ENCODE measurements at places on chromosomes 4 and X.

- no peak for DNase-seq
Measured at GRCh38 chr4:150212927-150213326, 134.7 kb downstream of the DCLK2 start.

GRCh38 chr4:98363431-98363830, 102.2 kb downstream of the RAP1GDS1 start:
- no peak for DNase-seq

GRCh38 chrX:77277911-77278310, 169.3 kb upstream of the FGF16 start:
- DNase-seq, result no peak

GRCh38 chr4:147682755-147683154, 1.2 kb downstream of the PRMT9 start:
- no peak for DNase-seq

GRCh38 chr4:99651811-99652485, 5.7 kb downstream of the C4orf54 start:
- DNase-seq, result no peak

DNA sequence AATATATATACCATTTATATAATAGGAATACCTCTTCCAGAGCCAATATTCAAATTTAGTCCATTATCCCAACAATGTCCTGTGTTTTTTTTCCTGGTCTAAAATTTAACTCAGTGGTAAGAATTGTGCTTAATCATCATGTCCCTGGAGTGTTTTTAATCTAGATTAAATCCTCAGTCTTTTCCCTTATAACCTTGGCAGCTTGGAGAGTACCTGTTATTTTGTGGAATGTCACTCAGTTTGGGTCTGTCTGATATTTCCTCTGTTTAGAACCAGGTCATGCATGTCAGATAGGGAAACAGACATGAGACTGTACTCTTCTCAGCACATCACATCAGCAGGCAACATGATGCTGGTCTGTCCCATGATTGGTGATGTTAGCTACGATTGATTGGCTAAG, 96.6 kb downstream of the HPGD start:
- DNase-seq, result no peak

DNA sequence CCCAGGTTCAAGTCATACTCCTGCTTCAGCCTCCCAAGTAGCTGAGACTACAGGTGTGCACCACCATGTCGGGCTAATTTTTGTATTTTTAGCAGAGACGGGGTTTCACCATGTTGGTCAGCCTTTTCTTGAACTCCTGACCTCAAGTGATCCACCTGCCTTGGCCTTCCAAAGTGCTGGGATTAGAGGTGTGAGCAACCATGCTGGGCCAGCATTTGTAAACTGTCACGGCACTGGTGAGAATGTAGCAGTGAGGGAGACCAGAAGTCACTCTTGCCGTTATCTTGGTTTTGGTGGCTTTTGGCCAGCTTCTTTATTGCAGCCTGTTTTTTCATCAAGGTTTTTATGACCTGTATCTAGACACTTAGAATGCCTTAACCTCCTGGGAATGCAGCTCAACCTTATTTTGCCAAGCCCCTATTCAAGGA, 22.4 kb downstream of the PCDH18 start:
- DNase-seq, result no peak

- DNase-seq, result no peak
Measured at GRCh38 chr4:76772498-76773106, 125.3 kb downstream of the SOWAHB start.

DNA sequence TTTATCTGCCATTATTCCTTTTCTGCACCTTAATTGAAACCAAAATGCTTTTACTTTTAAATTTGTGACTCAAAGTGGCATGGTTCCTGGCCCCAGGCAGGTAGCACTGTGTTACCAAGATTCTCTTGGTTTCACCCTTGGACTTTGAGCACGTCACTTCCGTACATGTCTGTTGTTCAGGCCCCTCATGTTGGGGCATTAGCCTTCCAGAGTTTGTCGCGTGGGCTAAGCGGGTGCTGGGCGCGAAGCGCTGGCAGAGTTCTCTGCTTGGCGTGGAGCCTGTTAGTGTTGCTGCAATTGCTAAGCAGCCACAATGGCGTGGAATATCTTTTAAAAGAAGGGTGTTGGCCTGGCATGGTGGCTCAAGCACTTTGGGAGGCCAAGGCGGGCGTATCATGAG, 14.0 kb upstream of the TADA2B start:
- no peak for DNase-seq

DNA sequence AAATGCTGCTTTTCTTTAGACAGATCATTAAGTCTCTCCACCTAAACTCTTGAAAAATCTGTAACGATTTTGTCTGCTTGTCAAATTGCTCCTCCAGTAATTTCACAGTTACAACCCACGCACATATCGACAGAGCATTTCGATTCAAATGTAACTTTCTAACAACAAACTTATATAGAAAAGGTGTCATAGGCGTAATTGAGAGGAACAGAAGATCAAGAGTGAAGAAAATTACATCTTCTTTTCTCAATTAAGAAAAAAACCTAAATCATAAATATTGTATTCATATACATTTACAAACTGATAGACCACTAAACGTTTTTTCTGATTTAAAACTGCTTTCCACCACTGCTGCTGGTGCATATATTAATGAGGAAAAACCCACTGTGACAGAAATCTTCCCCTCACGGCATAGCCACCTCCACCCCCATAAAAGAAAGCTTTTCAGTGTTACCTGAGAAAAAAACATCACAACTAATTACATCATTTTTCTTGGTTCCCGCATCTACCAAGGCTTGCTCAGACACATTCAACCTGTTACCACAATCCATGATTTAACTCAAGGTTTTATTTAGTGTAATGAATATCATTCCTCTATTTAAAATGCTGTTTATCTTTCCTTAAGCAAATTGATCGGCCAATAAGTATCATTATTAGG, 1.9 kb downstream of the GPM6A start:
- no peak for DNase-seq

DNA sequence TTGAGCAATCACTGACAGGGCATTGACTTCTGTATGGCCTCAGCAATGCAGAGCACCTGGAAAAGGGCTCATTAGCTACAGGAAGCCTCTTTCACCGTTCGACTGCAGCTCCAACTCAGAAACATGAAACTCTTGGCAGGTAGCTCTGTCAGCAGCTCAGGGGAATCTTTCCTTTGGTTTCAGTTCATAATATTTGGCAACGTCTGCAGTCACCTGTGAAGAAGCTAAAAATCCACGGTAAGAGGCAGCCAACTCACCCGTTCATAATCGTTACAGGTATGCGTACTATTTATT, 354.9 kb downstream of the CAMK2D start:
- no peak for DNase-seq

GRCh38 chr4:177001271-177002175, 208.8 kb upstream of the VEGFC start:
- DNase-seq, result no peak

- no peak for DNase-seq
Measured at GRCh38 chr4:159019356-159019755, 83.5 kb upstream of the RAPGEF2 start.

GRCh38 chr4:76703676-76704075, 194.3 kb downstream of the SOWAHB start:
- no peak for DNase-seq

DNA sequence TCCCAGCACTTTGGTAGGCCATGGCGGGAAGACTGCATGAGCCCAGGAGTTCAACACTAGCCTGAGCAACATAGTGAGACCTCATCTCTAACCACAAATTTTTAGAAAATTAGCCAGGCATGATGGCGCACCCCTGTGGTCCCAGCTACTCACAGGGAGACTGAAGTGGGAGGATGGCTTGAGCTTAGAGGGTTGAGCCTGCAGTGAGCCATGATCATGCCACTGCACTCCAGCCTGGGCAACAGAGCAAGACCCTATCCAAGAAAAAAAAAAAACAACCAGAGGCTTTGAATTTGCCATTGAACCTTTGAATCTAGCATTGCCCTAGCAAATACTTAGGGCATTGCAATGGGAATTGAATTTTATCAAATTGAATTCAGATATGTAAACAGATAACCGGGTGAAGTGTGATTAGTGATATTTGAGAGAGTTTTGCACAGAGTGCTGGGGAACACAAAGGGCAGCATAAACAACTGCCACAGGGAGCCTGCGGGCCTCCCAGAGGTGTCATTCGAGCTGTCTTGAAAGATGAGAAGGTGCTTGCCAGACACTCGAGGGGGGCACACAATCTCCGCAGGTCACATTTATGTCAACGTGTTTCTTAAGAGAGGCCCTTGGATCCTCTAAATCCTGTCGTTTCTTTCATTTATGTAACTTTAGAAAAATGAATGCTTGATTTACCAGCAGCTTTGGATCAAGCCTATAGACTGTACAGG, 200.3 kb downstream of the AASDH start:
- no peak for DNase-seq

DNA sequence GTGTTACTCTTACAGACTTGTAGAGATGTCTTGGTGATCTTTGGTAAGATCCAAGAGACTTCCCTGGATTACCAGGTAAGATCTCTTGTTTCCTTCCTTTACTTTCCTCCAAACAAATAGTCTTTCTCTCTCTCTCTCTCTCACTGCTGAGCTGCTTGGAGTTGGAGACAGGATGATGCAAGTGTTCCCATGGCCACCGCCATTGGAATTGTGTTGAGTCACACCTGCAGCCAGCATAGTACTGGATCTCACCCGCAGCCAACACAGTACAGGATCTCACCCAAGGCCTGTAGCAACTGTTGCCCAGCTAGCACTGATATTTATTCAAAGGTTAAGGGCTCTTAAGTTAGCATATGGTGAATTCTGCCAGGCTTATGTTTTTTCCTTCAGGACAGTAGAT, 1080.9 kb downstream of the FAT4 start:
- no peak for DNase-seq

- DNase-seq, result no peak
Measured at GRCh38 chr4:13860126-13860525, 232.6 kb upstream of the BOD1L1 start.

GRCh38 chr4:142161086-142161485, 524.7 kb downstream of the IL15 start:
- DNase-seq, result no peak

GRCh38 chr4:31417040-31417439, 696.9 kb downstream of the PCDH7 start:
- no peak for DNase-seq

DNA sequence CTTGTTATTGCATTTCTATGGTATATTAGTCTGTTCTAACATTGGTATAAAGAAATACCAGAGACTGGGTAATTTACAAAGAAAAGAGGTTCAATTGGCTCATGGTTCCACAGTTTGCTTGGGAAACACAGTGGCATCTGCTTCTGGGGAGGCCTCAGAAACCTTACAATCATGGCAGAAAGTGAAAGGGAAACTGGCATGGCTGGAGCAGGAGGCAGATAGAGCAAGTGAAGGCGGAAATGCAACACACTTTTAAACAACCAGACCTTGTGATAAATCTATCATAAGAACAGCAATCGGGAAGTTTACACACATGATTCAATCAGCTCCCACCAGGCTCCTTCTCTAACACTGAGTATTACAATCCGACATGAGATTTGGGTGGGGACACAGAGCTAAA, 346.6 kb upstream of the GNPDA2 start:
- no peak for DNase-seq

DNA sequence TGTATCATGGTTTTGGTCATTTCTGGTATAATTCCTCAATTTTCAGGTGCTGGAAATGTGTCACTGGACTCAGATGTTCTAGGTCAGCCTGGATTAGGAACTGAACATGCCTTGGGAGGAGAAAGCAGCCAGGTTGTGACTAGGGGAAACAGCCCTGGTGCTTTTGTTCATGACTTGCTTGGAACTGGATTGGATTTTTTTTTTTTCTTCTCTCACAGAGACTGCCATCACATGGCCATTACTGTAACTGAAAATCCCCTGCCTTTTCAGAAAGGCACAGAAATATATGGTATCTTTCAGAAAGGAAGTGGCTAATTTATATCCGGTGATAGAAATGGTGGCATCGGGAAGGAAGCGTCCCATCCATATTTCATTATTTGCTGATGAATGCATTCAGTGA, 34.6 kb downstream of the SEPTIN11 start:
- no peak for DNase-seq

GRCh38 chrX:18424482-18425198, 768 bp upstream of the CDKL5 start:
- no peak for DNase-seq

GRCh38 chr4:60808726-60809485, 391.2 kb upstream of the ADGRL3 start:
- no peak for DNase-seq

DNA sequence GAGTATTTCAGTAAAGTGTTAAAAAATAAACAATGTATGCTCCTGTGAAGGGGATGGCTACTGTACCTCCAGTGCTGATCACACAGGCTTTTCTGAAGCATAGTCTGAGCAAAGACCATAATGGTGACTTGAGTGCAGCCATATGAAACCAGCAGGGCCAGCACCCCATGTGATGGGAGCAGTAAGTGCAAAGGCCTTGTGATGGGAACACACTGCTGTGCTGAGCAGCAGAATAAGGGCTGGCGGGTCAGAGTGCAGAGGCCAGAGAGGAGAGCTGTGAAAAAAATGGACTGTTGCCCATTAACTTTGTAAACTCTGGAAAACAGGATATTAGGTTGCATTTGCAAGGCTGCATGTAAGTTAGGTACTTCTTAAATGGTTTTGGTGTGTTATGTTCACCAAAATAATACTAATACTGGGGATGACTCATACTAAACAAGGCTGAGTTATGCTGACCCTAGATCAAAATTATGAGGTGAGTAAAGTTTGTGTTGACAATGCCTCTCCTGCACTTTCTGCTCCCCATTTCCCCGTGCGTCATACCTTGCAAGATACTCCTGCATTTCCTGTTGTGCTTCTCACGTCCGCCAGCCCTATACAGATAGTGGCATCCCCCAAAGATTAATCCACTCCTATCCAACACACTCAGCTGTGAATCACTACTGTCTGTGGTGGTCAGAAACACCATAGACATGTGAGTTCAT, 67.0 kb upstream of the FAM9A start:
- no peak for DNase-seq

GRCh38 chrX:16119353-16120220, 3.8 kb upstream of the GRPR start:
- DNase-seq, result no peak

DNA sequence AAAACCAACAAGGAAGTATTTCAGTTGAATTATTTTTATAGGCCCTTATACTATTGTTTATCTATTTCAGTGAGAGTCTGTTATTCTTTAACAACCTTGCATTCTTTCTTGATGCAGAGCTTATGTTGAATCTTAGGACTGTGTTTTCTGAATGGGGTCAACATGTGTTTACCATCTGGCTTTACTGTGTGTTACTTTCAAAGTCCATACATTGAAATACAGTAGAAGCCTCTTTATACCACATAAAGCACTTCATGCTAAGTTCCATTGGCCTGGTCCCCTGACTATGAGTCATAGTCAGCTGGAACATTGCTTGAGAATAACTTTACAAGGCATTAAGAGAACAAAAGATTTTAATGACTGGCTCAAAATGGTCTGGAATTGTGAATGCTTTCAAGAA, 152.6 kb downstream of the GASK1B start:
- DNase-seq, result peak; percentile 49

DNA sequence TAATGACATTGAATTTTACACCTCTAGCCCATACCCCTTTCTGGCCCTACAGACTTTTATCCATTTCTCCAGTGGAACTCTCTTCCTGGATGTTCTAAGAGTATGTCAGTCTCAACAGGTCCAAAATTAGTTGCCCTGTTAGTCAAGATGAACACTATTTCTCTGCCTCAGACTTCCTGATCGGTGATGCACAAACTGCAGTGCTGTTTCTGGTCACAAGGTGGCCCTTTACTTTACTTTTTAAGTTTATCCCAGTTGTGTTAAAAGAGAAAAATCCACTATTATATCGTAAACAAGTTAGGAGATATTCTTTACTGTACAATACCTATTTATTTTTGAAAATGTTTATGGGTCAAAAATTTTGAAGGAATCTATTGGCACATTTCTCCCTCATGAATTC, 13.1 kb downstream of the TCEAL7 start:
- no peak for DNase-seq
